ENCODE measurements at places on chromosomes 16 and 17.
A peak's percentile ranks its signal among the peaks of the same experiment; 100 is the strongest.

- no peak for DNase-seq
Observed at GRCh38 chr16:11165894-11166665, 89.9 kb downstream of the SOCS1 start.

GRCh38 chr16:68289202-68289601 lies 21.5 kb downstream of the SLC7A6OS start:
- DNase-seq: no peak

DNA sequence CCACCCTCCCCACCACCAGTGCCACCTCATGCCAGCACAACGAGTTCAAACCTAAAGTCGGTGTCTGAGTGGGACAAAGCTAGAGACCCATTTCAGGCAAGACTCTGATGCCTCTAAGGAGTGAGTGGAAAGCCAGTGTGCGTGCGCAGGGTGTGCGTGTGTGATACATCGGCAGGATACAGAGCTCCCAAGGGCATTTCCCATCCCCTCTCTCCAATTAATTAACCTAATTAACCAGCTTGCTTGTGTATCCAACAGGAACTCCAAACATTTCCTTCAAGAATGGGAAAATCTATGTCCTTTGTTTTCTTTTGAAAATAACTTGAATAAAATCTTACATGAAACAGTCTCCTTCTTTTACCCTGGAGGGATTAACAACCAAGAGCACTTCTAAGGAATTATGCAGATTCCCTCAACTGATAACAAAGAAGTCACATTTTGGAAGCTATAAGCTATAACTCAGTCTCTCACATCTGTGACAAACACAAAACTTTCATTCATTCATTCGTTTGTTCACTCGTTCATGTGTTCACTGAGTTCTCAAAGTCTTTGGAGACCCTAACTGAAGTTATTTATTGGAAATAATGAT lies 9.9 kb downstream of the ATPAF2 start:
- DNase-seq: no peak

- no peak for DNase-seq
Observed at GRCh38 chr16:48420437-48420836, 35.2 kb upstream of the SIAH1 start.

GRCh38 chr16:85649411-85650134 lies 36.5 kb downstream of the GSE1 start:
- no peak for DNase-seq

DNA sequence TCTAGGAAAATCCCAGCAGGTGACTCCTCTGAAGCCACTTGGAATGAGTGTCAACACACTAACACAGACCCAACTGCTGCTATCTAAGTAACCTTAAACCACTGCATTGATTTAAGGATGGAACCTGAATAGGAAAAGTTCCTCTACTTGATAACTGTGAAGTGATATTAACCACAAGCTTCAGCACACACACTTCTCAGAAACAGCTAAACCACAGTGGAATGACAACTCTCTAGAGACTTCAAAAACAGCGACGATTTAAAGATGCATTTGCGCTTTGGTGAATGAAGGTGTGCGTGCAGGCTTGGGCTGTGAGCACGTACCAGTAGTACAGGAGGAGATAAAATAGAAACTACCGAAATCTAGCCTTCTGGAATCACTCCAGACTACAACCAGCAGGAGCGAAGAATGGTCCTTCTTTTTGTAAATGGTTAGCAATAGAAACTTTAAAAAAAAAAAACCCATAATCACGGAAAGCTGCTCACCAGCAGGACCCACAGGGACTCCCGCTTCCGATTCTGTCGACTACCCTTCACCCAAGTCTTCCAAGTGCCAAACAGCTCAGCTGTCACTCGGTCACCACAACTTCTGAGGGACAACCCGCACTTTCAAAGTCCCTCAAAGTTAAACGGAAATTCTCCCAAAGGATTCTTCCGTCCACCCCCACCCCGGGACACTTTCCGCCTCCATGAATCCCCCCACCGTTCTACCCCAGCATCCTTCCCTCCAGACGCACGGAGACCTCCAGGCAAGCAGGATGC lies 137.7 kb upstream of the CORO6 start:
- DNase-seq: peak; percentile 54

- DNase-seq: no peak
Observed at GRCh38 chr16:20833086-20833485, 26.8 kb downstream of the REXO5 start.

- DNase-seq: no peak
Observed at GRCh38 chr17:79023180-79023705, 726 bp upstream of the C1QTNF1 start.

DNA sequence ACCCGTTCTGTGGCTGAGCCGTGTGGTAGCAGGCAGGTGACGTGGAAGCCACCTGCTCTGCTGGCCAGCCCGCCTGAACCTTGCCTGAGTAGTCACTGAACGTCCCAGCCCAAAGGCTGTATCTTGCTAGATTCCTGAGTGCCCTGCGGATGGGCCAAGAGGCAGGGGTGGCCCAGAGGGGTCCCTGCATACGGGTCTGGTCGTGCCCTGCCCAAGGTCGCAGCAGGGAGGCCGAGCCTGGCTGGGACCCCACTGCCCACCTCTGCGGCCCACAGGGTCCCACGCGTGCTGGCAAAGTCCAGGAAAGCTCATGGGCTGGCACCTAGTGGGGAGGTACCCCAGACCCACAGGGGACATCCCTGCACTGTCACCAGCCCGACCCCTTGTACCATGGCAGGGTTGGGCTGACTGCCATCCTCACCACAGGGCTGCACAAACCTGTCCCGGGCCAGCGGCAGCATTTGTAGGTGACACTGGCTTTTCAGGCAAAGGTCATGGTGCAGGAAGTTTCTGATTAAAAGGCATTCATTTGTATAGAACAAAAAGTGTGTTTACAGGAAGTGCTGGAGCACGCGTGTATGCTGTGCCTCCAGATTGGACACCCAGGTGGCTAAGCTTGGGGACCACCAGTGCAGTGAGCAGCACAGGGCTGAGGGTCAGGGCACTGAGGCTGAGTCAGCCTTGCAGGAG lies 45.1 kb upstream of the ZC3H18 start:
- no peak for DNase-seq

DNA sequence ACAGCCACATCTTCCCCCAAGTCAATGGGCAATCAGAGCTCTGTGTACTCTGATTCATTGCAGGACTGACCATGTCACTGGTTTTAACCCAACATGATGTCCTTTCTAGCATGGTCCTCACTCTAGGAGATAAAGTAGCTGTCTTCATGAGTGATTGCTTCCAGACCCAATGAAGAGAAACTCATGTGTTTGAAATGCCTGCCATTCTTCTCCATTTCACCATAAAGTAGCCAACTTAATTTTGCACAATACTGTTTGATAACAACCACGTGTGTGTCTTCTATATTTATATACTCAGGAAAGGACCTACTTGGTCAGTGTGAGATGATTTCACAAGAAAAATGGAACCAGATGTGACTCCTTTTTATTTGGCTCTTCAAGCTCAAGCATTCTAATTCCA lies 172.5 kb downstream of the AXIN2 start:
- DNase-seq: no peak

DNA sequence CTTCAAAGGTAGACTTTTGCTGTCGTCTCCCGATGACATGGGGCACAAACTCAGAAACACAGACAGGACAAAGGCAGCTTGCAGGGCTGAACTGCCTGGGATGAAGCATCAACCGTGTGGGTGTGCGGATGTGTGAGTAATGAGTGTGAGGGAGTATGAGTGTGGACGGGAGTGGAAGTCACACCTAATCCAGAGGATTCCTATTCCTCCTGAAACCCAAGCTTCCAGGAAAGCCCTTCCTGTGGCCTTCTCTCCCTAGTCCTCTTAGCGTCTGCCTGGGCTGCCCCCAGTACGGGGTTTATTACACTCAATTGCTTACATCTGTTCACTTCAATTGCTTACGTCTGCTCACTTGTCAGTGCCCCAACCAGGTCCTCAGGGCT lies 2.3 kb upstream of the IL4R start:
- DNase-seq: no peak

DNA sequence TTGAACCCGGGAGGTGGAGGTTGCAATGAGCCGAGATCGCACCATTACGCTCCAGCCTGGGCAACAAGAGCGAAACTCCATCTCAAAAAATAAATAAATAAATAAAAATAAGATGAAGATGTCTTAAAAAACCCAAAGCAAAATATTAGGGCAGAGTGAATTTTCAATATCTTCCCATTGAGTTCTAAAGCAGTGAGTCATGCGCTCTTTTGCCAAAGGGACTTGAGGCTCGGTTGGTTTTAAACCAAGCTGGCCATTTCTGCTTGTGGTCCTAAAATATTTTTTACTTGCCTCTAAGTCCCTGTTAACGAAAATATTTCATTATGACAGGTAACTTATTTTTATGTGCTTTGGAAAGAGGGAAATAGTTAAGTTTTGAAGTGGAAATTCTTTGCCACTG lies 4.7 kb downstream of the PAFAH1B1 start:
- no peak for DNase-seq

DNA sequence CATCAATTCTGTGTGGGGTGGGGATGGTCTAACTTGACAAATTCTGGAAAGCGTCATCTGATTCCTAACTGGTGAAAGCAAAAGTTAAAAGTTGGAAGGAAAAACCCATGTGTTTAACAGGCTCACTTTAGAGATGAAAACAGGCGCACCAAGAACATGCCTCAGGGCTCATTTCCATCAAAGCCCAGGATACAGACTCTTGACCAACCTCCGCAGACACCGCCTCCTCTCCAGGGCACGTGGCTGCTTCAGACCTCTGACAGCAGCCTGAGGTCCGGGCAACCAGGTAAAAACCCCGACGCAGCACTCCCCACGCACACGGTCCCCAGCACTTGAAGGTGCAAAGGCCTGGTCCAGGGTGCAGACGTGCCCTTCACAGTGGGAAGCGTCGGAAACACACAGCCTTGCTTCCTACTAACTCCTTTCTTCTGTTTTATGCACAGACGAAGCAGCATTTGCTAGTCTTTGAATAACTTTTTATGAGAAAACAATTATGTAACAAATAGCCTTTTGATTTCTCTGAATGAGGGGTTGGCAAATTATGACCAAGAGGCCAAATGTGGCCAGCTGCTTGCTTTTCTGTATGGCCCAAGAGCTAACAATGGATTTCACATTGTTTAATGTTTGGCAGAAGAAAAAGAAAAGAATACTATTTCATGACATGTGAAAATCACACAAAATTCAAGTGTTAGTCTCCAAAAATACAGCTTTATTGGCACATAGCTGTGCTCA lies 44.2 kb upstream of the TRAP1 start:
- no peak for DNase-seq

DNA sequence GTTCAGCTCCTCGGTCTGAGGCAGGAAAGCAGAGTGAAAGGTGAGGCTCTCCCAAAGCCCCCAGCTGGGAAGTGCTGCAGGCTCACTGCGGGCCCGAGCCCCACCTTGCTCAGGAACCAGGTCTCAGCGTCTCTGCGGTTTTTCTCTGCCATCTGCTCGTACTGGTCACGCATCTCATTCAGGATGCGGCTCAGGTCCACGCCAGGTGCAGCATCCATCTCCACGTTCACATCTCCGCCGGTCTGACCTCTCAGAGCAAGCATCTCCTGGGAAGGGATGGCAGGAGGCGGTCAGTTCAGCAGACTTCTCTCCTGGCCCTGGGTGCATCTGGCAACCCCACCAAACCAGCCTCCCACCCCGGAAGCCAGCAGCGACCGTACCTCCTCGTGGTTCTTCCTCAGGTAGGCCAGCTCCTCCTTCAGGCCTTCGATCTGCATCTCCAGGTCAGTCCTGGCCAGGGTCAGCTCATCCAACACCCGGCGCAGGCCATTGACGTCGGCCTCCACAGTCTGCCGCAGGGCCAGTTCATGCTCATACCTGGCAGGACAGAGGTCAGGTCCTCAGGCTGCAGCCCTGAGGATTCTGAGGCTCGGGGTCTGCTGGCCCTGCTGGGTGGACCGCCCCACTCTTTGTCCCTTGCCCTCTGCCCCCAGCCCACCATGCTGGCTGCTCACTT lies 1.5 kb downstream of the KRT16 start:
- no peak for DNase-seq

DNA sequence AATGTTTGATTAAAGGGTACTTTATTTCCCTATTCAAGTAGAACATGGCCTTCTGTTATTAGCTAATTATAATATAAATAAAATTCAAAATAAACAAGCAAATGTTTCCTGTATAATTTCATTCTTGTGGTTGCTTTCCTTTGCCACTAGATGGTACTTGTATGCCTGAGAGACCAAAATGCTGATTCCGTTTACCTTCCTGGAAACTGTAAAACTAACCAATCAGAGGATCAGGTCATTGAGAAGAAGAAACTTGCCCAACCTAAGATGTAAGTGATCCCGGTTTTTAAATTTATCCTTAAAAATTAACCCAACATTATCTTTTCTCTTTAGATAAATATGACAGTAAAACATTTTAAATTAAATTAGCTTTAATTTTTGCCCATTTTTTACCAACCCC lies 8.1 kb upstream of the ABCA5 start:
- DNase-seq: no peak

- DNase-seq: no peak
Observed at GRCh38 chr16:28556914-28557320, 3.2 kb downstream of the SGF29 start.

DNA sequence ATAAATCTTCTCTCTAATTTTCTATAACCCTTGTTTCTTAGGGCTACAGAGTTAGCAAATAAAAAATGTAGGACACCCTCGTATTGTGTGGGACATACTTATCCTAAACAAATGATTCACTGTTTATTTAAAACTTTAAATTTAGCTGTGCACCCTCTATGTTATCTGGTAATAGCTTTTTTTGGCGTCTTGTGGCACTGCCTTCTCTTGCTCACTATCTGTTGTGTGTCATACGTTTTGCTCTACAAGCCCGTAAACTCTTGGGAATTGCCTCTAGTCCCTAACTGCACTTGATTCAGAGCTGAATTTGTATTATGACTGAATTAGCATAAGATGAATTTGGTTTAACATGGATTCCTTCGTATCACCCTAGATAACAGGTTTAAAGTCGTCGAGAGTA lies 144.3 kb upstream of the MYOCD start:
- DNase-seq: no peak

DNA sequence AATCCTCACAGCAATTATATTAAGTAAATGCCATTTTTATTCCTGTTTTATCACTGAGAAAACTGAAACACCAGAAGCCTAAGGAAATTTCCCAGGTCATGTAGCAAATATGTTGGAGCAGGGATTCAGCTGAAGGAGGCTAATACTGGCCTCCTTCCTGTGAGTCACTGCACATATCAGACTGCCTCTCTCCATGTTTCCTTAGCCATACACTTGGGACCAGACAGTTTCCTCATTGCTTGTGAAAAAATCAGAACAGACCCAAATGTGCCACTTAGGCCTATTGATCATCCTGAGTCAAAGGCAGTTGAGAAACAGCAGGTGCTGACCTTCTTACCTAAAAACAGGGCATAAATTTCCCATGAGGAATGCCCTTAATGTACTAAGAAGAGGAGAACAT lies 18.9 kb upstream of the ELAC2 start:
- DNase-seq: no peak

- DNase-seq: peak; percentile 17
Observed at GRCh38 chr17:63446753-63447470, 806 bp upstream of the CYB561 start.

DNA sequence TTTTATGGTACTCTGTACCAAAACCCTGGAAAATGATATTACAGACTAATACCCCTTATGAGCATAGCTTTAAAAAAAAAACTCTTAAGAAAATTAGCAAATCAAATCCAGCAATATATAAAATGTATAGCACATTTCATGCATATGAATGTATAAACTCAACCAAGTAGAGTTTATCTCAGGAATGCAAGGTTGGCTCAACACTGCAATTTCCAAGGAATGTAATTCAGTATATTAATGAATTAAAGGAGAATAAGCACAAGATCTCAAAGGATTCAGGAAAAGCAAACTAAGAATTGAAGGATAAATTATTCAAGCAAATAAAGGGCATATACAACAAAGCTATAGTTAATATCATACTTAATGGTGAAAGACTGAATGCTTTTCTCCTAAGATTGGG lies 61.9 kb upstream of the RPL38 start:
- no peak for DNase-seq
